ENCODE measurements at places on chromosomes 11 and 22. TPM values are rescaled to one million over a fixed set of nuclear protein-coding genes. Genes with fewer than 3 reads are reported as not detected.

DNA sequence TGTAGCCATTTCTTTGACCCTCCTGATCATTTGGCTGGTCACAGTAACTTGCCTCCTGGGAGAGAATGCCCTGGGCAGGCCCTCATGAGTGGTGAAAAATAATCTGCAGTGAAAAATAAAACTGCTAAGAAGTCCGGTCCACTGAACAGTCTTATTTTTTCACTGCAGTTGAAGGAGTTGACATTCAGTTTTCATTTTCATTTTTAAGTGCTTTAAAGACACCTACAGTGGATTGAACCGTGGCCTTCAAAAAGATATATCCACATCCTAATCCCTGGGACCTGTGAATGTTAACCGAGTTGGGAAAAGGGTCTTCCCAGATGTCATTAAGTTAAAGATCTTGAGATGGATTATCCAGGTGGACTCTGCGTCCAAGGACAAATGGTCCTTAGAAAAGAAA is 153.6 kb upstream of the GRK3 start:
- DNase-seq = no peak
- H3K36me3 ChIP-seq = no peaks in the 10 kb centered on the region
- H3K27ac ChIP-seq = no peak overlapping the region
- no peaks in the 10 kb centered on the region for H3K27me3 ChIP-seq
- no peak overlapping the region for H3K4me3 ChIP-seq

- H3K4me3 ChIP-seq = no peak overlapping the region
- H3K4me1 ChIP-seq = peaks cover 20% of the 10 kb centered on the region
- H3K36me3 ChIP-seq = no peaks in the 10 kb centered on the region
- DNase-seq = no peak
Observed at GRCh38 chr22:40714499-40715337, 35.4 kb downstream of the MCHR1 start.

DNA sequence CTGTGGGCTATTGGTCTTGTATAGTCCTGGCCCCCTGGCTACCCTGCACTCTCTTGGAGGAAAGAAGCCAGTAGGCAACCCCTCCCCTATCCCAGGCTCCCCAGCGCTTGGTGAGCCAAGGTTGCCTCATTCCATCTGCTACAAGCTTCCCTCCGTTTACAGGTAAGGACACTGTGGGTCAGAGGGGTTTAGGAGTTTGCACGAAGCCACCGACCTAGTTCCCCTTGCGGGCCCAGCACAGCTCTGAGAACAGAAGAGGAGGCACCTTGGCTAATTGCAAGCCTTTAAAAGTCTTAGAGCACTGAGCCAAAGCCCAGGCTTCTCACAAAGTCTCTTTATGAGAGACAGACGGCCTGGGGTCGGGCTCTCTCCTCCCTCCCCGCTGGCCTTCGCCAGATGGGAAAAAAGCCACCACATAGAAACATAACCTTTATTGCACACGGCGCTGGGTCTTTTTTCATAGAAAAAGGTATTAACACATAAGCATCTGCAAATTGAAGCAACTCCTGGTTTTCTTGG is 99.8 kb downstream of the CEP164 start:
- H3K4me3 ChIP-seq = no peak overlapping the region
- H3K27ac ChIP-seq = no peak overlapping the region
- no peaks in the 10 kb centered on the region for H3K36me3 ChIP-seq
- no peak for DNase-seq
- no peaks in the 10 kb centered on the region for H3K27me3 ChIP-seq
- no peaks in the 10 kb centered on the region for H3K4me1 ChIP-seq

DNA sequence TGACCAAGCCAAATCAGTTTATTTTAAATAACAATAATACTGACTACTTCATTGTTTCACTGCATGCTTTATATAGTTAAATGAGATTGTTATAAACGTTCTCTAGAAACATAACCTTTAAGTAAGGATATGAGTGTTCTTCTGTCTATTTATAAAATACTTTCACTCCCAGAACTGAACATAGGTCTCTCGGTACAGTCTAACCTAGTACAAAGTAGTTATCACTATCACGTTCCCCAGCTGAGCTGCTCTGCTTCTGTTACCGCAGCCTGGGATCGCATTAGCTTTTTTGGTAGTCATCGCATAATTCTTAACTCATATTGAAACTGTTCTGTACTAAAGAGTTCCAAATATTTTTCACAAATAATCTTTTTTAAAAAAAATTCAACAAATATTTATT is 143.6 kb downstream of the WNT11 start:
- H3K4me1 ChIP-seq = peaks cover 10% of the 10 kb centered on the region
- DNase-seq = no peak
- no peak overlapping the region for H3K4me3 ChIP-seq
- no peak overlapping the region for H3K27ac ChIP-seq
- no peaks in the 10 kb centered on the region for H3K27me3 ChIP-seq
- H3K36me3 ChIP-seq = no peaks in the 10 kb centered on the region

- H3K27ac ChIP-seq = no peak overlapping the region
- H3K27me3 ChIP-seq = no peaks in the 10 kb centered on the region
- H3K36me3 ChIP-seq = no peaks in the 10 kb centered on the region
- H3K4me3 ChIP-seq = no peak overlapping the region
- no peak for DNase-seq
Observed at GRCh38 chr11:131579932-131580387, 209.5 kb downstream of the NTM start.

GRCh38 chr11:113781682-113782081 is 2.1 kb downstream of the CLDN25 start:
- H3K4me1 ChIP-seq = peaks cover 15% of the 10 kb centered on the region
- no peak for DNase-seq
- no peaks in the 10 kb centered on the region for H3K27me3 ChIP-seq
- no peak overlapping the region for H3K4me3 ChIP-seq
- no peaks in the 10 kb centered on the region for H3K36me3 ChIP-seq

DNA sequence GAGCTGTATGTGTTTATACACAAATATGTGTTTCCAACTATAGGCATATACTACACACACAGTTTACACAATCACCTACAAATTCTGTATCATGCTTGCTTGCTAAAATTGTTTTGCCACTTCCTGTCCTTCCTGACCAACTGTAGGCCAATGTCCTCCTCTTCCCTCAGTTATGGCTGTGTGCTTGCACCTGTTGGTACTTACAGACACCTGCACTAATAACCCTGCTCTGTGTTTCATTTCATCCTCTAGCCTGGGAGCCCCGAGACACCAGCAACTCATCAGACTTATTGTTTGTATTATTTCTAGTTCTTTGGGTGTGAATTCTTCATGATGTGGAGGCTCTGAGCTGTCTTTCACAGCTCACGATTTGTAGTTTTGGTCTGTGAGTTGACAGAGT is 1.8 kb upstream of the NCF4 start:
- H3K27me3 ChIP-seq = no peaks in the 10 kb centered on the region
- no peak overlapping the region for H3K27ac ChIP-seq
- no peaks in the 10 kb centered on the region for H3K4me1 ChIP-seq
- no peaks in the 10 kb centered on the region for H3K36me3 ChIP-seq
- DNase-seq = no peak

DNA sequence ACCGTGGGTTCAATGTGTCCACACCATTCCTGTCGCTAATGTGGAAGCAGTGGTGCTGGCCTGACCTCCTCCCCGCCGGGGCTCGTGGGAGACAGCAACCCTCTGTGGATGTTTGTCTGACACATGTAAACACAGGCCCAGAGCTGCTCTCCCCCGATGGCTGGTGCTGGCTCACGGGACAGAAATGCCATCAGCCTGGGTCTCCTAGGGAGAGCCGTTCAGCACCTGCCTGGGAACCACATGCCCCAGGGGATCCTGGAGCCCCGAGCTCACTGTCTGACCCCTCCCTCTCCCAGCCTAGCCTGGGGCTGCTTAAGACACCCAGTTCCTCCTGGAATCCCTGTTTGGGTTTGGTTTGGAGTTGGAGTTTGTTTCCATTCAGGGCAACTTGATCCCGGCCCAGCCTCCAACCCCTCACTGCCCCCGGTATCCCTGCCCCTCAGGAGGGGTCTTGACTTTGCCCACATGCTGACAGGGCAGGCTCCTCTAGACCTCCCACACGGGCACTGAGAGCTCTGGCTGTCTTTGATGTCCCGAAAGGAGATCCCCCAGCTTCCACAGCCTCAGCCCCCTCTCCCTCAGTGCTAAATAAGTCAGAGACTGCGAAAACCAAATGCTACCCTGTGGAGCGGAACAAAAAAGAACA is 50.9 kb upstream of the WNT11 start:
- H3K27ac ChIP-seq = no peak overlapping the region
- DNase-seq = no peak
- no peaks in the 10 kb centered on the region for H3K4me1 ChIP-seq

DNA sequence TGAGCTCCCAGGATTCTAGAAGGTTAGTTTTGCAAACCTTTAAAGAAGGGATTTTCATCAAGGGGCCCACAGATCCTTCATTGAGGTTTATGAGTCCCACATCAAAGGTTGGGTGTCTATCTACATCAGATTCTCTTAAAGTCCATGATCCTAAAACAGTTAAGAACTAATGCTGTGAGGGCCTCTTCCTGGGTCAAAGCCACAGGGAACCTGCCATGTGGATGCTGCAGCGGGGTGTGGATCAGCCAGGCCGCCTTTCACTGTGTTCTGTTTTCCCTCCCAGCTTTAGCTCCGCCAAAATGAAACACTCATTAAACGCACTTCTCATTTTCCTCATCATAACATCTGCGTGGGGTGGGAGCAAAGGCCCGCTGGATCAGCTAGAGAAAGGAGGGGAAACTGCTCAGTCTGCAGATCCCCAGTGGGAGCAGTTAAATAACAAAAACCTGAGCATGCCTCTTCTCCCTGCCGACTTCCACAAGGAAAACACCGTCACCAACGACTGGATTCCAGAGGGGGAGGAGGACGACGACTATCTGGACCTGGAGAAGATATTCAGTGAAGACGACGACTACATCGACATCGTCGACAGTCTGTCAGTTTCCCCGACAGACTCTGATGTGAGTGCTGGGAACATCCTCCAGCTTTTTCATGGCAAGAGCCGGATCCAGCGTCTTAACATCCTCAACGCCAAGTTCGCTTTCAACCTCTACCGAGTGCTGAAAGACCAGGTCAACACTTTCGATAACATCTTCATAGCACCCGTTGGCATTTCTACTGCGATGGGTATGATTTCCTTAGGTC is 5.3 kb downstream of the SERPIND1 start:
- DNase-seq = no peak
- peaks cover 10% of the 10 kb centered on the region for H3K4me1 ChIP-seq
- H3K4me3 ChIP-seq = no peak overlapping the region
- H3K27ac ChIP-seq = no peak overlapping the region
- no peaks in the 10 kb centered on the region for H3K27me3 ChIP-seq

- H3K4me3 ChIP-seq = no peak overlapping the region
- H3K4me1 ChIP-seq = no peaks in the 10 kb centered on the region
- no peak for DNase-seq
- H3K36me3 ChIP-seq = no peaks in the 10 kb centered on the region
Observed at GRCh38 chr11:102802341-102802740, 4.4 kb upstream of the MMP1 start.

DNA sequence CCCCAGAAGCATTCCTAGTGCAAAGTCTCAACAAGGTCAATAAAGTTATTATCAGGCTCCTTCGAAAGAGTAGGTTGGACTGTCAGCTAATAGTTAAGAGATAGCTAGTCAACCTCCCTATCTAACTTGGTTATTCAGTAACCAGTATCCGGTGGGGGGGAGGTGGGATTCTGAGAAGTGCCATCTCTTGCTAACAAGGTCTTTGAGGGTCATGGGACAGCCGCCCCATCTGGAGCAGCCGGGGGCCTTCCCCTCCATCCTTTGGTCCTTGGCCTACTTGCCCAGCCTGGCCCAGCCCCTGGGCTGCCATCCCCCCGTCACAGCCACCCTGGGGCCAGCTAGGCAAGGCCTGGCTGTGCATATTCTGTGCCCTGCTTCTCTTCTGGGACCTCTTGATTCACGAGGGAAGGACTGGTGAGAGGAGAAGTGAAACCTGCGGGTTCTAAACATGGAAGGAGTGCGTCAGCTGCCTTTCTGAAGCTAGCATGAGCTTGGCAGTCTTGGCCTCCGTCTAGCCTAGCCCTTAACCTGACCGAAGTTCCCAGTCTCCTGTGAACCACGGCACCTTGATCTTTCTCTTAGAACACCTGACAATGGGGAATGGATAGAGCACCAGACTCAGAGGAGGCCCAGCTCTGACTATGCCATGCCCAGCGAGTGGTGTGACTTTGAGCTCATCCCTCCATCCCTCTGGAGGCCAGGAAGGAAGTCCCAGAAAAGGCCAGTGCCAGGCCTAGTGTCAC is 9.3 kb downstream of the SLC37A2 start:
- DNase-seq = peak; percentile 64
- no peaks in the 10 kb centered on the region for H3K36me3 ChIP-seq
- H3K27me3 ChIP-seq = no peaks in the 10 kb centered on the region
- H3K4me1 ChIP-seq = peaks cover 13% of the 10 kb centered on the region
- H3K4me3 ChIP-seq = no peak overlapping the region
- H3K27ac ChIP-seq = peak overlapping the region; percentile 59

DNA sequence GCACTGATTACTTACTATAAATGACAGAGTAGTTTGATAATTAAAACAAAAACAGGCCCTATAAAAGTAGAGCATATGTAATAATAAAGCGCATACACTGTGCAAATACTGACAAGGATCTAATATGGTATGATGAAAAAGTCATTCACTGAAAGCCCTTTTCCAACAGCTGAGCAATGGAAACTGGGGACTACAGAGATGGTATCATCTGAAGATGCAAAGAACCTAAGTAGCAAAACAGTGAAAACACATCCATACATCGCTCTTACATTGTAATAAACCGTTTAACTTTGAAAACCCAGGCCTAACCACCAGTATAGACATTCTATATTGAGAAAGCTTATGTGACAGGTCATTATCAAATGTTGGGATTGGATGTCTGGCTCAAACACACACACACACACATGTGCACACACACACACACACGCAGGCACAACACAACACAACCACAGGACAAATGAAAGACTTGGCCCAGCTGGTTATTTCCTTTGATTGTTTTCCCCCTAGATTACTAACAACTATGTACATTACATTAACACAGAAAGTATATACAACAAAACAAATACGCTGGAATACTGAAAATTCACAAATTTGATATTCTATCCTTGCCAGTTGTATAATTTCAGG is 119.5 kb downstream of the APOL5 start:
- no peak for DNase-seq
- H3K27me3 ChIP-seq = no peaks in the 10 kb centered on the region
- peaks cover 38% of the 10 kb centered on the region for H3K4me1 ChIP-seq

GRCh38 chr11:93279851-93280347 is 50.6 kb upstream of the DEUP1 start:
- no peak overlapping the region for H3K4me3 ChIP-seq
- H3K27me3 ChIP-seq = no peaks in the 10 kb centered on the region
- no peak for DNase-seq
- no peak overlapping the region for H3K27ac ChIP-seq
- no peaks in the 10 kb centered on the region for H3K4me1 ChIP-seq

- H3K36me3 ChIP-seq = no peaks in the 10 kb centered on the region
- H3K27me3 ChIP-seq = no peaks in the 10 kb centered on the region
- peak; percentile 47 for DNase-seq
- H3K27ac ChIP-seq = no peak overlapping the region
- no peak overlapping the region for H3K4me3 ChIP-seq
Observed at GRCh38 chr11:111946499-111946898, 9.4 kb downstream of the DIXDC1 start.

CCDC73 gene
- 0.26 TPM for total RNA-seq

GRM5 gene
- not detected for total RNA-seq

MYO7A gene
- 10.4 TPM for total RNA-seq

SCN4B gene
- total RNA-seq = 1.6 TPM

CD248 gene
- total RNA-seq = 10.6 TPM

TSPAN18 gene
- total RNA-seq = 3.0 TPM
